Activated CD4-positive, alpha-beta memory T cell treated with anti-CD3 and anti-CD28 coated beads for 36 hours (primary cell): ENCODE measurements at places on chromosomes 6 and 20.

GRCh38 chr20:36821964-36822437, 48.4 kb upstream of the DSN1 start:
- no peaks in the 10 kb centered on the region for H3K4me1 ChIP-seq
- H3K27me3 ChIP-seq, result no peaks in the 10 kb centered on the region
- H3K4me3 ChIP-seq, result no peak overlapping the region
- no peak for DNase-seq
- H3K27ac ChIP-seq, result no peak overlapping the region

- peak overlapping the region; percentile 77 for H3K4me3 ChIP-seq
- no peaks in the 10 kb centered on the region for H3K27me3 ChIP-seq
- peaks cover 20% of the 10 kb centered on the region for H3K36me3 ChIP-seq
- H3K4me1 ChIP-seq, result peaks cover 3% of the 10 kb centered on the region
- peak; percentile 77 for DNase-seq
These were observed 47.0 kb downstream of the WDR27 start for GRCh38 chr6:169654598-169655391.

DNA sequence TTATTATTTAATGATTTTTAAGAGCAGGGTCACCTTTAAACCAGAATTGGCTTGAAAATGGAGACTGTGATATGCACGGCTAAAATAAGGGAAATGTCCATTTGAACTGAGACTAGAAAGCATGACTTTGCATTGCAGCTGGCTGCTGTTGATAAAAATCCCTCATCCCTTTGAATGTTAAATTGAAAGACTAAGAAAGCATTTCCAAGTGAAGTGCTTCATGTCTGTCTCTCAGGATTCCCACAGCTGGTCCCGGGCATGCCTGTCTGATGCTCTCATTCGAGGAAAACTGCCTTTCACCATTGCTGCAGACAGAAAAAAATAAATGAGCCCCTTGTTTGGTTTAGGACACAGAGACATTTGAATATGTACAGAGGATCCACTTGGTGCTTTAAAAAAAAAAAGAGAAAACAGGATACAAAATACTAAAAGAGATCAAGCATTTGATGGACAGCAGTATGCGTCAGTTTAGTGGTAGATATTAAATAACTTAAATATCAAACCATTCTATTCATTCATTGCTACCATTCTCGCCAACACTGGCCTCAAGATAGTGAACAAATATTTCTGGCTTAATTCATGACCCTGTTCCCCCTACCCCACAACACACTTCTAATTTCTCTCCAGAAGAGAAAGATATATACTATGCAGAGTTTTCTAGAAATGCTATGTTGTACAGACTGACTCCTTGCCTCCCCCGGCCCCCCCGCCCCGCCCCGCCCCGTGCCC, 55.0 kb downstream of the TBC1D7 start:
- H3K27me3 ChIP-seq, result no peaks in the 10 kb centered on the region
- no peak for DNase-seq
- H3K4me1 ChIP-seq, result peaks cover 16% of the 10 kb centered on the region

GRCh38 chr20:56299362-56299761, 50.8 kb downstream of the MC3R start:
- no peak overlapping the region for H3K4me3 ChIP-seq
- DNase-seq, result no peak
- H3K4me1 ChIP-seq, result no peaks in the 10 kb centered on the region
- no peak overlapping the region for H3K27ac ChIP-seq
- H3K36me3 ChIP-seq, result no peaks in the 10 kb centered on the region

DNA sequence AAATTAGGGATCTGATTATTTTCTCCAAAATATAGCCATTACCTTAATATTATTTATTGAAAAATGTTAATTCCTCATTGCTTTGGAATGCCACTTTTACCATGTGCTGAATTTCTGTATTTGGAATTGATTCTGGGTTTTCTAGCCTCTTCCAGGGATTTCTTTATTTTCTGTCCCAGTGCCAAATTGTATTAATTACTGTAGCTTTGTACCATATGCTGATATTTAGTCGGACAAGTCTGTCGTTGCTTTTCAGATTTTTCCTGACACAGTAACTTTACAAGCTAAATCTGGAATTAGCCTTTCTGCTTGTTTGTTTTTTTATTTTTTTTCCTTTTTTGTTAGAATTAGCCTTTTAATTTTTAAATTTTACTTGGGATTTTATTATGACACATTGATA, 10.9 kb upstream of the TMEM14B start:
- peaks cover 8% of the 10 kb centered on the region for H3K36me3 ChIP-seq
- no peak overlapping the region for H3K27ac ChIP-seq
- no peak for DNase-seq
- H3K4me1 ChIP-seq, result no peaks in the 10 kb centered on the region
- H3K4me3 ChIP-seq, result no peak overlapping the region

GRCh38 chr6:164014346-164015087, 600.0 kb downstream of the QKI start:
- H3K27ac ChIP-seq, result no peak overlapping the region
- peaks cover 4% of the 10 kb centered on the region for H3K27me3 ChIP-seq
- no peaks in the 10 kb centered on the region for H3K36me3 ChIP-seq

- no peak for DNase-seq
- peaks cover 3% of the 10 kb centered on the region for H3K36me3 ChIP-seq
- H3K27me3 ChIP-seq, result no peaks in the 10 kb centered on the region
These were observed 49.2 kb downstream of the GMDS start for GRCh38 chr6:2196079-2196679.

GRCh38 chr6:45045253-45045601, 282.9 kb upstream of the RUNX2 start:
- H3K4me1 ChIP-seq, result peaks cover 25% of the 10 kb centered on the region
- no peak overlapping the region for H3K4me3 ChIP-seq
- DNase-seq, result no peak
- no peaks in the 10 kb centered on the region for H3K27me3 ChIP-seq

- DNase-seq, result no peak
- H3K4me1 ChIP-seq, result no peaks in the 10 kb centered on the region
- H3K27ac ChIP-seq, result no peak overlapping the region
- H3K27me3 ChIP-seq, result no peaks in the 10 kb centered on the region
- no peaks in the 10 kb centered on the region for H3K36me3 ChIP-seq
- H3K4me3 ChIP-seq, result no peak overlapping the region
These were observed 334.8 kb upstream of the MARCKS start for GRCh38 chr6:113522376-113522775.

- no peak overlapping the region for H3K4me3 ChIP-seq
- peaks cover 6% of the 10 kb centered on the region for H3K27me3 ChIP-seq
- H3K36me3 ChIP-seq, result no peaks in the 10 kb centered on the region
These were observed 217.6 kb upstream of the HDDC2 start for GRCh38 chr6:125519367-125519766.

- H3K4me1 ChIP-seq, result no peaks in the 10 kb centered on the region
- no peak overlapping the region for H3K4me3 ChIP-seq
- H3K27ac ChIP-seq, result no peak overlapping the region
These were observed 13.4 kb downstream of the KIAA0319 start for GRCh38 chr6:24632573-24632972.

DNA sequence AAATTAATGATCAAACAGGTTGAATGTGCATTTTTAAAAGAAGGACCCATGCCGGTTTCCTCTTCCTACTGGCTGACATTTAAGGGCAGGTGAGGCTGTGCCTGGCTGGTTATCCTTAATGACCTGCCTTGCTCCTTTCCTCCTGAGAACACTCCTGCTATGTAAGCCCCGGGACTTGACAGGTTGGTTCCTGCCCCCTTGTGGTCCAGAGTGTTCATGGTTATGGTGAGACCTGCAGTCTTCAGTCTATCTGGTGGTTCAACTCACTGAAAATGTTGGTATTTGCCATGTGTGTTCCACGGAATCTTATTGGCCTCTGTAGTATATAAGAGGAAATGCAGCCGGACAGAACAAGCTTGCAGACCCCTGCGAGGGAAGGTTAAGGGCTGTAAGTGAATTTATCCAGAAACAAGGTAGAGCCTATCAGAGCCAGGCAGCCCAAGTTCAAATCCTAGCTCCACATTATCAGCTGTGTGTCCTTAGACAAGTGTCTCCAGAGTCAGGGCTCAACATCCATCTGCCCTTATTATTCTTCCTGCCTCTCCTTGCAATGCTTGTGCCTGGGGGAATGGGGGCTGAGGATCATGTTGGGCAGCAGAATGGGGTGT, 5.2 kb upstream of the BPIFA3 start:
- H3K36me3 ChIP-seq, result no peaks in the 10 kb centered on the region
- no peak overlapping the region for H3K4me3 ChIP-seq
- no peak overlapping the region for H3K27ac ChIP-seq
- peaks cover 49% of the 10 kb centered on the region for H3K27me3 ChIP-seq
- peak; percentile 37 for DNase-seq

DNA sequence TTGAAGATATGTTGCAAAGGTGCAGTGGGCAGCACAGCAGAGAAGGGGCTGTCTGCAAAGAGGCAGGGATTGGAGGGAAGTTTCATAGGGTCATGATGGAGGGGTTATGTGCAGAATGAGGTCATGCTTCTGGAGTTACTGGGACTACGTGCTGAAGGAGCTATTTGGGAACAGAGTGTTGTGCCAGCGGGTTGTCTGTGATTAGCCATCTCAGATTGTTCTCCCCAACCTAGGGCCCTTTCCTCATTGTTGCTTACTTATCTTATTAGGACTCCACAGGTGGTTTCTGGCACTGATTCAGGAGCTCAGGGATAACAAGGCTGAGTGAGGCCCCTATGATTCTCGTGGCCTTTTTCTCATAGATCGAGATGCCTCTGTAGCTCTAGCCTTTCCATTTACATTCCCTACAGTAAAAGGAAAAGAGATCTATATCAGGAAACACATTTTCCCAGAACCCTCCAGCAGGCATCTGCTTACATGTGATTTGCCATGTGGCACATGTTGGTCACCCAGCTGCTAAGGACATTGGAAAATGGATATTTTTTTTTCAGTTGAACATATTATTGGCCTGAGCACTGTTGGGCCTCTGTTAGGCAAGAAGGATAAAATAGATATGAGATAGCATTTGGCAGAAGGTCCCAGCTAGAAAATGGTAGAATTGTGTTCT, 429.6 kb upstream of the PLCB4 start:
- no peak overlapping the region for H3K4me3 ChIP-seq
- no peaks in the 10 kb centered on the region for H3K27me3 ChIP-seq
- H3K36me3 ChIP-seq, result no peaks in the 10 kb centered on the region
- no peak overlapping the region for H3K27ac ChIP-seq
- no peak for DNase-seq

DNA sequence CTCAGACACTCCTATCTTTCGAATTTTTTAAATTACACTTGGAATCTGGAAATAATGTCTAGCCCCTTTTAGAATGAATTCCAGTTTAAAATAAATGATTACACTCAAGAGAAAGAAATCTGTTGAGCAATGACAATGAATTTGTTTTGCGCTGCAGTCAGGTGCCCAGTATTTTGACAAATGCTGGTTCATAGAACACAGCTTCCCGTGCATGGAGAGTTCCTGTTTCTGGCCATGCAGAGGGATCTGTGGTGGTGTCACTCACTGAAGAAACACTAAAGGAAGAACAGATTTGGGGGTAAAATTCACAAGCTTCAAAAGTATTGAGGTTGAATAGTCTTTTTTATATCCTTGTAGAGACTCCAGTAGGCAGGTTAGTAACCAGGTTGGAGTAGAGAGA, 113.4 kb upstream of the CEP85L start:
- peaks cover 20% of the 10 kb centered on the region for H3K4me1 ChIP-seq
- DNase-seq, result no peak
- H3K4me3 ChIP-seq, result no peak overlapping the region
- H3K36me3 ChIP-seq, result no peaks in the 10 kb centered on the region

GRCh38 chr6:52512199-52512598, 64.7 kb downstream of the TRAM2 start:
- peaks cover 11% of the 10 kb centered on the region for H3K36me3 ChIP-seq
- no peak for DNase-seq
- no peaks in the 10 kb centered on the region for H3K27me3 ChIP-seq

DNA sequence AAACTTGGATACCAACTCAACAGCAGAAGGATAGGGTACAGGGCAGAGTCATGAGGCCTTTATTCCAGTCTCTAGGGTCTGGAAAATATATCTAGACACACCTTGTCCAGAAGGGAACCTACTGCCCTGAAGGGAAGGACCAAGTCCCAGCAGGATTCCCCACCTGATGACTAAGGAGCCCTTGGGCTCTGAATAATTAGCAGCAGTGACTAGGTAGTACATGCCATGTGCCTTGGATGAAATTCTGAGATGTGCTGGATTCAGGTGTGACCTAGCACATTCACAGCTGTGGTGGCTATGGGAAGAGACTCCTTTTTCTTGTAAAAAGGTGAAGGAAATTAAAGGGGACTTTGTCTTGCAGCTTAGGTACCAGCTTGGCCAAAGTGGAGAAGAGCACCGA, 364.3 kb upstream of the PTCHD4 start:
- no peaks in the 10 kb centered on the region for H3K36me3 ChIP-seq
- no peak for DNase-seq
- no peak overlapping the region for H3K27ac ChIP-seq
- H3K4me1 ChIP-seq, result no peaks in the 10 kb centered on the region
- H3K27me3 ChIP-seq, result no peaks in the 10 kb centered on the region

- H3K27me3 ChIP-seq, result no peaks in the 10 kb centered on the region
- no peak for DNase-seq
- H3K4me3 ChIP-seq, result no peak overlapping the region
- no peak overlapping the region for H3K27ac ChIP-seq
These were observed 85.2 kb downstream of the DTNBP1 start for GRCh38 chr6:15577550-15578171.

GRCh38 chr6:138618168-138618567, 118.9 kb upstream of the NHSL1 start:
- H3K27ac ChIP-seq, result no peak overlapping the region
- no peak for DNase-seq
- H3K4me3 ChIP-seq, result no peak overlapping the region
- H3K36me3 ChIP-seq, result no peaks in the 10 kb centered on the region
- no peaks in the 10 kb centered on the region for H3K27me3 ChIP-seq

- H3K36me3 ChIP-seq, result no peaks in the 10 kb centered on the region
- DNase-seq, result no peak
- peaks cover 5% of the 10 kb centered on the region for H3K27me3 ChIP-seq
- H3K4me3 ChIP-seq, result no peak overlapping the region
- no peaks in the 10 kb centered on the region for H3K4me1 ChIP-seq
These were observed 459.8 kb upstream of the CITED2 start for GRCh38 chr6:139834232-139834631.

DNA sequence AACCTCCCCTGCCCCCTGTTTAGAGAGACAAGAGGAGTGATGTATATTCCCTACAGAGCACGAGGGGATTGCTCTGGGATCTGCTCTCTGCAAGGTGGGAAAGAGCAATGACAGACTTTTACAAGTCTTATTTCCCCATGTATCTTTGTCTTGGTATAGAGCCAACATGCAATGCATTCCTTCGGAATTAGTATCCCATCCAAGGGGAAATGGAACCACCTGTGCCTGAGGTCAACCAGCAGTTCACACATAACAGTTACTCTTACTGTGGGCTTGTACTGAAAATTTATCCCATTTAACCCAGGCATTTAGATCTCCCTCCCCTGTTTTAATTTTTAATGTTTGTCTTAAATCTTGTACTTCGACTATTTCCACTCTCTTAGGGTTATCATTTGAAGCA, 250.4 kb downstream of the C6orf118 start:
- DNase-seq, result no peak
- H3K4me1 ChIP-seq, result no peaks in the 10 kb centered on the region
- no peak overlapping the region for H3K27ac ChIP-seq
- no peaks in the 10 kb centered on the region for H3K36me3 ChIP-seq
- no peak overlapping the region for H3K4me3 ChIP-seq
